SW480 (cell line): ENCODE measurements at places on chromosomes 1 and 21.

GRCh38 chr21:31124010-31124409 is 85.7 kb upstream of the KRTAP19-8 start:
- no peak for DNase-seq

DNA sequence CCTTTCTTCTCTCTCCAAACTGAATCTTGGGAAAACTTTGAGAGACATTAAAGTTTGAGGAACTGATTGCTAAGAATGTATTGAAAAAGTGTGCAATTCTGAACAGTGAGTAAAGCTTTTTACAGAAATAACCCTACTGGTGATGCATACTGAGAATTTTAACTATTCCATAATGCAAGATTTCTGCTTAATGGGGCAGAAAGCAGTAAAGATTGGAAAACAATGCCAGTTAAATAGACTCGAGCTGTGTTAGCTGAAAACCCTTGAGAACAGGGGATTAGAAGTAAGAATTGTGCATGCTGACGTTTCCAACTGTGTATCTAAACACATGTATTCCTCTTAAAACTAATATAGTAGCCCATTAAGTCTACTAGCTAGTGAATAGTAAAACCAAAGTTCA is 1500.2 kb upstream of the PRMT6 start:
- no peak for DNase-seq

GRCh38 chr1:119453021-119453420 is 38.1 kb downstream of the HSD3B2 start:
- DNase-seq, result peak; percentile 67

GRCh38 chr1:205978676-205979075 is 24.5 kb downstream of the RAB7B start:
- DNase-seq, result no peak

GRCh38 chr1:28144203-28145135 is 32.0 kb downstream of the PTAFR start:
- peak; percentile 29 for DNase-seq

- DNase-seq, result no peak
These were observed 6.3 kb downstream of the ERG start for GRCh38 chr21:38492007-38492406.

- no peak for DNase-seq
These were observed 408.4 kb downstream of the NTNG1 start for GRCh38 chr1:107549152-107549810.

- no peak for DNase-seq
These were observed 223.6 kb upstream of the JUN start for GRCh38 chr1:59007429-59007819.

DNA sequence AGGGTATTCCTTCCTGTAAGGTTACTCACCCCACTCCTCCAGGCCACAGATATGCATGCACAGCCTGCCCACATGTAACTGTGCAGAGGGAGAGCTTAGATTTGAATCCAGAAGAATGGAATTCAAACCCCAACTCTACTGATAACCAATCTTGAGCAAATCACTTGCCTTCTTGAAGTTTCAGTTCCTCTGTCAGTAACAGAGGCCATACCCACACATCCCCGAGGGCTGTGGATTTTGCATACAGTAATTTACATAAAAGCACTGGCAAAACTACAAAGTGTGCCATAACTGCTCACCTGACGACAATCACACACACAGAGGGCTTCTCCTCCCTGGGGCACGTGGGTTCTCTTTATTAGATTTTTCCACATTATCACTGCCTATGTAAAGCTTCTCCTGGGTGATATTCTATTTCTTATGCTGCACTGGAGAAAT is 18.6 kb downstream of the CD247 start:
- DNase-seq, result no peak

DNA sequence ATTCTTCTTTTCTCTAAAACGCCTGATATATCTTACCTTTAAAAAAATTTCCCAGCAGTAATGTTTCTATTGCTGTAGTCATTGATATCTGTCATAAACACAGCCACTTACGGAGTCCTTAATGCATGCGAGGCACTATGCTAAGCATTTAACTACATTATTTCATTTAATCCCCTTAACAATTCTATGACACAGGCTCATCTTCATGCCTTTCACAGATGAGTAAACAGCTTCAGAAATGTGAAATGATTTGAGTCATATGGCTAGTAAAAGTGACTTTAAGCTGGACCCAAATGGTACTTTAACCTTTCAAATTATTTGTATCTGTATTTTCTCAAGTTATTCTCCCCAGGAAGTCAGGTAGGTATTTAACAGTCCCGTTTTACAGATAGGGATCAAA is 125.1 kb upstream of the FGGY start:
- no peak for DNase-seq

GRCh38 chr1:71307451-71307850 is 226.6 kb upstream of the ZRANB2 start:
- peak; percentile 9 for DNase-seq

DNA sequence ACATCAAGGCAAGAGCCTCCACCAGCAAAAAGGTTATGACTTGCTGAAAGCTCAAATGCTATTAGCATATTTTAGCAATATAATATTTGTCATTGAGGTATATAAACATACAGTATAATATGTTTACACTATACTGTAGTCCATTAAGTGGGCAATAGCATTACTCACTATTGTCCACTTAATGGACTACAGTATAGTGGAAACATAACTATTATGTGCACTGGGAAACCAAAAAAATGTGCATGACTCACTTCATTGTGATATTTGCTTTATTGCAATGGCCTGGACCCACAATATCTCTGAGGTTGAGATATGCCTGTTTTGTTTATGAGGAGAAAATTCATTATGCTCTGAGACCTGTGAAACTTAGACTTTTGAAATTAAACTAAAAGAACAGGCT is 300.0 kb downstream of the BARHL2 start:
- peak; percentile 47 for DNase-seq

- DNase-seq, result no peak
These were observed 391.1 kb downstream of the PLPP3 start for GRCh38 chr1:56188221-56188620.
